ENCODE measurements at places on chromosomes 7 and 10.

DNA sequence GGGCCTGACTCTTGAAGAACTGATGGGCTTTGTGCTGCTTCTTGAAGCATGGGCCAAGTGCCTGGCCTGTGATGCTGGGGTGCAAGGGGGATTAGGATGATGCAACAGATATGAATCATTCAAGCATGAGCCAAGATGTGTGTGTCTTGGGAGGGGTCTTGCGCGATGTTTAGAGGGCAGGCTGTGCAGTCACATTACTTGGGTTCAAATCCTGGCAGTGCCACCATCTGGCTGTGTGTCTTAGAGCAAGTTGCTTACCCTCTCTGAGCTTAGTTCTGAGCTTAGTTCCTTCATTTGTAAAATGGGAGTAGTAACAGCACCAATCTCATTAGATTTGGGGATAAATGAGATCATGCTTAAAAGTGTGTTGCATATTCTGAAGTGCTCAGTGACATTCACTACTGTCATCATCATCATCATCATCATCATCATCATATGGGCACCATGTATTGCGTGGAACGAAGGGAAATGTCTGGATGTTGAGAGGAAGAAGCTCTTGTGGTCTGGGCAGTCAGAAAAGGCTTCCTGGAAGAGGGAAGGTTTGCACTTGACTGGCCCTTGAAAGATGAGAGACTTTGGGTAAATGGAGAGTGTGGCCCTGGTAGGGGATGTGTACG lies 9.3 kb downstream of the UNC5B start:
- DNase-seq, result no peak

DNA sequence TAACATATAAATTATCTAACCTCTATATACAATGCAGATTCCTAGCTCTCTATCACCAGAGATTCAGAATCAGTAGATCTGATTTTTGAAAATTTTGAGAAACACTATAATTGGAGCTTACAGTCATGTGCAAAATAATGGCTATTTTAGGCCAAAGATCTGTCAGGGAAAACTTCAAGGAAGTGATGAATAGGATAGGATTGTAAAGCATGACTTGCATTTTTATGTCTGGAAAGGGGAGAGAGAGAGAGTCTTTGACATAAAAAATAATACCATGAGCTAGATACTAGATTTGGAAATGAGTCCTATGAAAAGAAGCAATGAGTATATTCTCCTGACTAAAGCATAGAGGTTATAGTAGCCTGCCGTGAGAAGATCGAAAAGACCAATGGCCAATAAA lies 181.1 kb downstream of the SDHAF3 start:
- DNase-seq, result no peak

- DNase-seq, result no peak
These were observed 139.1 kb downstream of the WNT2 start for GRCh38 chr7:117183729-117184128.

GRCh38 chr10:7340179-7340874 lies 70.5 kb downstream of the SFMBT2 start:
- DNase-seq, result no peak

DNA sequence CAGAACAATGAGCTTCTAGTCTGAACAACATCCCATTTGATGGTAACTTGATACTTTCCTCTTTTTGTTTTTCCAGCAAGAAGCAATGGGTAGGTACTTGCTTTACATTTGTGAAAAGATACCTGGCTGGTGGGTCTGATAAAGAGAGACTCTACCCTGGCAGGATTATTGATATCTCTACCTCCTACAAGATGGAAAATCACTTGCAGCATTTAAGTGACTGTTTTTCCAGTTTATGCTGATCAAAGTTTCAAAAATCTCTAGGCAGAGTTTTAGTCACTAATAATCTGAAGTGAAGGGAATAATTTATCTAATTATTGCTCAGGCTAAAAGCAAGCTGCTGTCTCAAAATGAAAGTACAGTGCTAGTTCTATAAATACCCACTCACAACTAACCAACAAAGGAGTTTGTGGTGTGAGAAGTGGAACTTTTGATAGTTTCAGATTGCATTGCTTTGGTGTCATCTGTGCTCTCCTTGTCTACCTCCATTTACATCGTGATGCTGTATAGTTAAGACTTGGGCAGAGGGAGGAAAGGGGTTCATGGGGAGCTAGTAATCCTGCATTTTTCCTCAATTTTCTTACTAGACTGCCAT lies 86.0 kb upstream of the ANKRD1 start:
- no peak for DNase-seq

GRCh38 chr7:92403760-92404074 lies 43.6 kb upstream of the GATAD1 start:
- DNase-seq, result no peak

- DNase-seq, result no peak
These were observed 23.0 kb downstream of the TMEM176A start for GRCh38 chr7:150823484-150824126.

DNA sequence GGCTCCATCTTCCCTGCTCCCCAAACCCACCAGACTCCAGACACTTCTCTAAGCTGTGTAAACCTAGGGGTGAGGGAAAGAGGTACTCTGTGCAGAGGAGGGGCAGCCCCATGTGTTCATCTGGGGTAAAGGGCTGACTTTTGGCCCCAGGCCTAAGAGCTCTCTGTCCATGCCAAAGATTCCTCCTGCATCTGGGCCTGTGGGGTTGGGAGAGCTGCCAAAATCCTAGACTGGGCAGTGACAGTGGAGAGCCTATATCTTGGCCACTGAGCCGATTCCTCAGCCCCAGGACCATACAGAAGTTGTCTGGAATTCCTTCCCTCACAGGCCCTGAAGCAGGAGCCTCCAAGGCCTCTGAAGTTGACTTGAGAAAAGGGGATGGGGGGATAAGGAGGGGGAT lies 25.3 kb upstream of the LEP start:
- DNase-seq, result no peak

GRCh38 chr7:55526770-55527169 lies 45.5 kb downstream of the VOPP1 start:
- no peak for DNase-seq

GRCh38 chr10:32104622-32105509 lies 48.6 kb upstream of the KIF5B start:
- no peak for DNase-seq

DNA sequence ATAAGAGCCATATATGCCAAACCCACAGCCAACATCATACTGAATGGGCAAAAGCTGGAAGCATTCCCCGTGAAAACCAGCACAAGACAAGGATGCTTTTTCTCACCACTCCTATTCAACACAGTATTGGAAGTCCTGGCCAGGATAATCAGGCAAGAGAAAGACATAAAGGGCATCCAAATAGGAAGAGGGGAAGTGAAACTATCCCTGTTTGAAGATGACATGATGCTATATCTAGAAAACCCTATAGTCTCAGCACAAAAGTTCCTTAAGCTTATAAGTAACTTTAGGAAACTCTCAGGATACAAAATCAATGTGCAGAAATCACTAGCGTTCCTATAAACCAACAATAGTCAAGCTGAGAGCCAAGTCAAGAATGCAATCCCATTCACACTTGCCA lies 23.8 kb upstream of the STARD3NL start:
- no peak for DNase-seq

- DNase-seq, result no peak
These were observed 45.1 kb downstream of the ZNF33B start for GRCh38 chr10:42593284-42593683.

- no peak for DNase-seq
These were observed 7.0 kb downstream of the NUDT5 start for GRCh38 chr10:12188656-12189055.

DNA sequence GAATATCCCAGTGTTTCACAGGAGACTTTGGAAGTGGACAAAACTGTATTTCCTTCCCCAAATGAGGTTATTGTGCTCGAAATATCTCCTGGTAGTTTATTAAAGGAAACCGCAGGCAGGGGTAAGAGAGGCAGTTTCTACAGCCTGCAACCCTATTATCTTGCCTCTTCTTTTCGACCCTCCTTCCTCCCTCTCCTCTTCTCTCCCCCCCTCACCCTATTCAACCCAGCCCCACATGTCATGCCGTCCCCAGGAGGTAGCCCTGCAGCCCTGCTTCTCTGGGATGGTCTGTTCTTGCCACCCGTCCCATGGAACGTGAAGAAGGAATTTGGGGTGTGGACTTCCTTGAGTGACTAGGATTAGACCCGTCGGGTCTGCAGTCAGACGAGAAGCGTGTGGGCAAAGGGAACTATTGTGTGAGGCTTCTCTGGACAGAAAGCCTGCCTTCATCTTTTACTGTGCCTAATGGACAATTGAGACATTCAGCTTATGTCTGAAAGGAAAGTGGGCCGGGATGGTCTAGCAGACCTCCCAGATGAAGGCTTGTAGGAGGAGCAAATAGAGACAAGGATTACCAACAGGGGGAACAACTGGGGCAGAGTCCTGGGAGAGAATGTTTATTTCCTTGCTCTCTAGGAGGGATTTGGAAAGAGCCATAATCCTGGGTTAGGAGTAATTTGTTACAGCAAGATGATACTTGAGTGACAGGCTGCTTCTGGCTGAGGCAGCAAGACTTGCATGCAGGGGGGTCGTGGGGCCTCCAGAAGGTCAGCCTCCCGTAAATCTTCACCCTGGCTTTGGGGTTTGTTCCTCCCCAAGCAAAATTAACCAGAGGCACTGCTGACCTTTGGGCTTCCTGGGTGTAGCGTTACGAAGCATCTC lies 77.8 kb downstream of the TCF7L2 start:
- peak; percentile 12 for DNase-seq

DNA sequence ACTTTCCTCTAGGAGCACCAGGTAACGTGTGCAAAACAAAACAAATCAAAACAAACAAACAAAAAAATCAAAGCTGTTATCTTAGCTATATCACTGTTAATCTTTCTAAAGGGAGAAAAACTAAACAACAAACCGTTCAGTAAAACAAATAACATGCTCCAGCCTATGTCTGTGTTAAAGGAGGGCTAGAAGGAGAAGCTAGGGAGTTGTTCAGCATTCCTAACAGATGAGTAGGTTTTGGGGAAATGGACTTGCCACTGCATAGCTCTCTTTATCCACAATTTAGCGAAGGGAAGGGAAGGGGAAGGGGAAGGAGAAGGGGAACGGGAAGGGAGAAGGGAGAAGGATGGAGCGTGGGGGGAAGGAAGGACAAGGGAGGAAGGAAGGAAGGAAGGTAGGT lies 134.2 kb upstream of the AKR1E2 start:
- DNase-seq, result no peak

- no peak for DNase-seq
These were observed 230.5 kb downstream of the ARHGAP21 start for GRCh38 chr10:24493165-24493564.

DNA sequence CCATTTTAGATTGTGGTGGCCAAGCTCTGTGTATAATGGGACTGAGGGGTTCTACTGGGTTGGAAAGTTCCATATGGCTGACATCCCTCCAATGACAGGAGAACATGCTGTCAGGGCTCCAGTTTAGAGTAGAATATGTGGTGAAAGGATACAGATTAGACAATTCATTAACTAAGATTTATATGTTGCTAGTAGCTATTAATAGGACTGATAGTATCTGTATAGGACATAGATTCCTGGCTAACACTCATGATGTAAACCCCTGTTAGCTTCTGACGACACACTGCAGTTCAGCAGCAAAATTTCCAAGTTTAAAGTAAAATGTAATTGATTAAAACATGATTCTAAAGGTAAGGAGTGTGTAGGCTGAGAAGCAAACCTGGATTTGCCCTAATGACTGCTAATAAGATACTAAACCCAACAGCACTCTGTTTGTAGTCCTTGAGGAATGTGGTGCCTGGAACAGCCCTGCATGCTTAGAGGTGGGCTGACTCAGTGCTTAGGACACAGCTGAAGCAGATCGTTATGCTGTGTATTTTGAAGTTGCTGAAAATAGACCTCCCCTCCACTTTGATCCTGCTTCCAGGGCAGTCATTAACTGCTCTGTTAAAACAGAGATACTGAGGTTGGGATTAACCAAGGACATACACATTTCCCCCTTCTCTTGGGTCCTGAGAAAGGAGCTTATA lies 1129.6 kb downstream of the SORCS3 start:
- DNase-seq, result no peak

DNA sequence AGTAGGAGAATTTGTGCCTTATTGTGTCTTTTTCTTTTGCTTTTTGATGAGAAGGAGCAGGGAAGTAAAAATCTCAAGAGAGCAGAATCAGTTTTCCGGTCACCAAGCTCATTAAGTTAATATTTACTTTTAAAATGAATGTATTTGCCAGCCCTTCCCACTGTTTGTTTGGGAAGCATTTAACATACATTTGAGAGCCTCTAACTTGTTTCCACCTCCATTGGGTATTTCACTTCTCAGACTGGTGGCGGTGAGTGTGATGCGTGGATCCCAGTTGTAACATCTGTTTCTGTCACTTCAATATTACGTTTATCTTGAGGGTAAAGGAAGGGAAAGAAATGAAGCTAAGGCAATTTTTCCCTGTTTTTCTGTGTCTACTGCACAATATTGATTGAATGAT lies 22.8 kb downstream of the CDK14 start:
- no peak for DNase-seq

- DNase-seq, result no peak
These were observed 87.9 kb upstream of the PDE1C start for GRCh38 chr7:32158076-32158475.

- no peak for DNase-seq
These were observed 15.4 kb downstream of the PIP4K2A start for GRCh38 chr10:22698941-22699440.

DNA sequence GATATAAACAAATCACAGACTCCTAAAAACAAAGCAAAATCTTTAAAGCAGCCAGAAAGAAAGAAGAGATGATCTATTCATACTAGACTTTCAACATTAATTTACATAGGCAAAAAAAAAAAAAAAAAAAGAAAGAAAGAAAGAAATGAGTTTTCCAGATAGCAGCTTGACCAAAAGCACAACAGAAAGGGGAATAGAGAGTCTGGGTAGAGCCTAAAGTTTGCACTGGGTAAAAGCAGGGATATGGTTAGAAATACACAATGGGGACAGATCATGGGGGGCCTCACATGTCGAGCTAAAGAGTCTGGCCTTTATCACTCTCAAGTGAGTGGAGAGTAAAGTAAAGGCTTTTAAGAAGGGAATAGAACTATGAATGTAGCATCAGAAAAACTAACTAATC lies 169.8 kb downstream of the SGMS1 start:
- no peak for DNase-seq

DNA sequence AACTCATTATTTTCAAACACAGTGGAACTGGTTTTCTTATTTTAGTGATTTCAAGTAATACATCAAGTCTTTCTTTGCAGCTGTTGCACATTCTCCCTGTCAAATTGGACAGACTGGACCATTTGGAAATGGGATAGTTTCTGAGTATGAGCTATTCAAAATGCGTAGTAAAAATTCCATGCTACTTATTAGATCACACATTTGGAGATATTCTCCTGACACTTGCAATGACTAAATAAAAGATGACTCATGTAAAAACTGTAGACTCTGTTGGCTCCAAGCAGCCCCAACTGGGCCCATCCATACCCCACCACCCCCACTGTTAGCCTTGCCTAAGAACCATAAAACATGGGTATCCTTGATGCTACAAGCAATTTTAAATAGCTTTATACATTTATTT lies 25.9 kb upstream of the BICC1 start:
- no peak for DNase-seq

DNA sequence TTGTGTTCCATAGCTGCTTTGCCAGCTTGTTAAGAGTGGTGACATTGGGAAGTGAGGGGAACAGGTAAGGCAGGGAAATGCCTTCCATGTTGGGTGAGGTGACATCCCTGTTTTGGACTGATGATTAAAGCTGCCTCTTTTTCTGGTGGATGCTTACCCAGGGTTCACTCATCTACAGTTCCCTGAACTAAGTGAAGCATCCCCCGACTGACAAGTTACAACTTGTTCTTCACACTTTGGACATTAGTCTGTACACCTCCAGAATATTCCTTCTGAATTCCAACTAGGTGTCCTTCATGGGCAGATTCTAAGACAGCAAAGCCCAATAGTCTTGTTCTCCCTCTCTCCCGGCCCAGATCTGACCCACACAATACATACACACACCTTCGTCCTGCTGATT lies 63.4 kb downstream of the HDAC9 start:
- no peak for DNase-seq

Data from NCI-H524 treated with DMSO at 0.1 percent for 48 hours (cell line).